ENCODE measurements at places on chromosomes 16 and 17.
A peak's percentile ranks its signal among the peaks of the same experiment; 100 is the strongest.

DNA sequence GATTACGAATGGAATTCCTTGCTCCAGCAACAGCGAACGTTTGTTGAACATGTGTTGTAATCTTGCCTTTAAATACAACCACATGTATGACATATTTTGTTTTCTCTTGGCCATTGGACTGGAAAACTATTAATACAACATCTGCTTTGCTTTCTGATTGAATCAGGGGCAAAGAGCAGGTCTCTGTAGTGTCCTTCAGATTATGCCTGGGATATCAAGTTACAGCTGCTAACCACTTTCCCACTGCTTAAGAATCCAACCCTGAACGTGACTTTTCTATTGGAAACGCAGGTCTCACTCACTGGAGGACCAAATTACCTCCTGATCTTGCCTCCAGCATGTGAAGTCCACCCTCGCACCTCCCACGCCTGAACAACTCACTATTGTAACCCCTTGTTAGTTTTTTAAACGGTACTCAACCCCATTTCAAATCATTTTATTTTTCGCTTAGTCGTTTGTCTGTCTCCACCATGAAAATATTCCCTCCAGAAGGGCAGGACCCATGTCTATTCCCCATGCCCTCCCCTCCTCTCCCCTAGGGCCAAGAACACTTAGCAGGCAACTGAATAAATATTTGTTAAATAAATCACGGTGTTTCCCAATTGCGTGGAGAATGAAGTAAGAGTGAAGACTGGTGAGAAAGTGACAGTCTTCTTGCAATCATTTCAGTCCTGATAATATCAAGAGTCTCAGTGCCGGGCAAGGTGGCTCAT, 57.4 kb upstream of the MRTFB start:
- no peak for DNase-seq

DNA sequence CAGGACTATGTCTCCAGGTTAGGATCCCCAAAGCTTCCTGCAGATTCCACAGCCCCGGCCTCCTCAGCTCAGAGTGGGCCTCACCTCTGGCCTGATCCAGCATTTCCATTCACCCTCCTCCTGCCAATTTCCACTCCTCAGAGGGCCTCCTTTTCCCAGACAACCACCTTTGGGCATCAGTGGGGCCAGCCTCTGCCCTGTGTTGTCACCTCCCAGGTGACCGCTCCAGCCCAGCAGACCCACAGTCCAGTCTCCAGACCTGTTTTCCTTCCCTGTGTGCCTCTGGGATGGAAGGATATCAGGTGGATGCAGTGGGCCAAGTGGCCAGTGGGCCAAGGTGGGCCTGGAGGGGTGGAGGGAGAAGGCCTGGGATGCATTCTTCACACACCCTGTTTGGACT, 32.7 kb downstream of the B9D1 start:
- DNase-seq, result no peak

DNA sequence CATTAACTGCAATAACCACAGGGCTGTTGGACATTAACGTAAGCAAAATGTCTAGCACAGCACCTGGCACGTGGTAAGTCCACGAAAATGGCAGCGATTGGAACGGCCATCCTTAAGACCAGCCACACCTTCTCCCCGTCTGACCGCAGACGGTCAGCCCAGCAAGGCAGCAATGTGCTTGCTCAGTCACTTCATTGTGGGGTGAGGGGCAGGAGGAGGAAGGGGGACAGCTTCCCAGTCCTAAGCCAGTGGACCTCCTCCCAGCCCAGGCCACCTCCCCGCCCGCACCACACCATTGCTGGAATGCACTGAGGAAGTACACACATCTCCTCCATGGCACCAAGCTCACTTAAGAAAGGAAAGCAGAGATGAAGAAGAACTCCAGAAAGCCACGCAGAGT, 8.6 kb upstream of the MYLK3 start:
- DNase-seq, result no peak

GRCh38 chr16:5024632-5025031, 9.1 kb downstream of the NAGPA start:
- DNase-seq, result no peak

GRCh38 chr16:1920727-1921171, 2.5 kb upstream of the HS3ST6 start:
- DNase-seq, result peak; percentile 56

DNA sequence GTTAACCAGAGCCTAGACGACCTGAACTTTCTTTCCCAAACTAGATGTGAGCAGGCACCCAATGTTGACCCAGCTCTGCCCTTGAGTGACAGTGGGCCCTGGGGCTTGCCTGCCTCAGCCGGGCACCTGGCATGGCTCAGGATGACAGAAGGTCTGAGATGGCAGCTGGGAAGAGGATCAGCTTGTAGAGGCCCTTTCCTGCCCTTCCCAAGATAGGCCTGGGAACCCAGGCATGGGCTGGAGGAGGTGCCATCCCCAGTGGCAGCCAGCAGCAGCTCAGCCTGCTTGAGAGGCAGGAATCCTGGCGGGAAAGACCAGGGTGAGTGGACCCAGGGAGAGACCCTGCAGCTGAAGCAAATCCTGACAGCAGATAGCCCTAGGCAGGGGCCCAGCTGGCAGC, 59.1 kb downstream of the PIPOX start:
- no peak for DNase-seq

Data from activated T-cell treated with anti-CD3 and anti-CD28 coated beads, Interleukin-2, amount 50 U/mL, for 48 hours (primary cell).